Naive thymus-derived CD4-positive, alpha-beta T cell (primary cell): ENCODE measurements at places on chromosomes 12 and 14. TPM values are rescaled to one million over a fixed set of nuclear protein-coding genes. Genes with fewer than 3 reads are reported as not detected.

Gene PDZRN4
- total RNA-seq = not detected

Gene CDH24
- total RNA-seq = 3.7 TPM

Gene TCL1A
- not detected for total RNA-seq

- DNase-seq = no peak
These were observed 6.6 kb downstream of the PPP4R4 start for GRCh38 chr14:94180655-94181271.

- DNase-seq = no peak
These were observed 1.6 kb upstream of the INF2 start for GRCh38 chr14:104687601-104688504.

- DNase-seq = no peak
These were observed 142.3 kb upstream of the TMPO start for GRCh38 chr12:98373025-98373554.

- no peak for DNase-seq
These were observed 41.7 kb upstream of the PTHLH start for GRCh38 chr12:28014196-28014595.

GRCh38 chr12:98007963-98008362, 507.4 kb upstream of the TMPO start:
- DNase-seq = no peak

DNA sequence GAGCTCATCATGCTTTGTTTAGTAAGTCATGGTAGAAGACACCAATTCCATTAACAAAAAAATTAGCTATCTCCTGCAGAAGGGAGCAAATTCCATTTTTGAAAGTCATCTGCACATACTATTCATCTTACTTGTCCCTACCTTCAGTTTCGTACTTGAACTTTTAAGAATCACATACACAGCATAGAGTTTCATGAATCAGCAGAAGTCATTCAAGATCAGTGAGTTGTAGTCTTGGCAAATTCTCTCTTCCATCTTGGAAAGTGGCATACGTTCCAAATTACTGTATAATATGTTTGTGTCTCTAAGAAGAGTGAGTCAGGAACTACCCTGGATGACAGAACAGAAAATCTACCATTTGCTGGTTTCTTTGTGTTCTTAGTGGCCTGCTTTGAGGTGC, 14.1 kb downstream of the VRK1 start:
- no peak for DNase-seq

DNA sequence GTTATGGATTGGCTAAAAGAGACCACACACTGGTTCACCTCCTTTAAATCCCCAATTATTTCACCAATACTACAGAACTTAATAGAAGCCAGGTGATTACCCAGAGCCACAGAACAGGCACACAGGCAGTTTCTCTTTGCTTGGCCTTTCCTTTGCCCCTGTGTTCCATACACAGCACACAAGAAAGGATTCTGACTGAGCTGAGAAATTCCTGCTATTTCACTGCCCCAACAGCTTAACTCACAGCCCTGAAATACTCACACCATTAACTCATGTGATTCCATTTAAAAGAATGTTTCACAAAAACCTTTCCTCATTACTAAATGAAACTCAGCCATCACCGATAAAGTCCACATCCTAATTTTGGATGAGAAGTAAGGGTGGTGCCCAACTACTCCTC, 133.6 kb downstream of the MED13L start:
- DNase-seq = no peak
